ENCODE measurements at places on chromosomes 4 and X.

DNA sequence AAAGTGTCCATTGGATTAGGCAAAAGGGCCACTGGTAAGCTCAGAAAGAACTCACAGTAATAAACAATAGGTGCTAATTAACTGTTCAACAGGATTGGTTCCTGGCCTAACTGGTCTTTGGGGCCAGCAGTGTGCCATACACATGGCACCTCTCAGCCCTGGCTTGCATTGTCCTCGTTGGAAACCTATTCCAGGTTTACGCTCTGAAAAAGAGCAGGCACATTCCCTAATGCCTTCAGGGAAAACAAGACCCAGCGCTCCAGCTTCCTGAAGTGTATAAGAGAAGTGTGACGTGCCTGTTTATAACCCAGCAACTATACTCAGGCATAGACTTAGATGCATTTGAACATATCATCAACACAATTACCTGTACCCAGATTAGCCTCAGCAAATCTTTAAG lies 51.9 kb upstream of the RBM47 start:
- no peak for DNase-seq

DNA sequence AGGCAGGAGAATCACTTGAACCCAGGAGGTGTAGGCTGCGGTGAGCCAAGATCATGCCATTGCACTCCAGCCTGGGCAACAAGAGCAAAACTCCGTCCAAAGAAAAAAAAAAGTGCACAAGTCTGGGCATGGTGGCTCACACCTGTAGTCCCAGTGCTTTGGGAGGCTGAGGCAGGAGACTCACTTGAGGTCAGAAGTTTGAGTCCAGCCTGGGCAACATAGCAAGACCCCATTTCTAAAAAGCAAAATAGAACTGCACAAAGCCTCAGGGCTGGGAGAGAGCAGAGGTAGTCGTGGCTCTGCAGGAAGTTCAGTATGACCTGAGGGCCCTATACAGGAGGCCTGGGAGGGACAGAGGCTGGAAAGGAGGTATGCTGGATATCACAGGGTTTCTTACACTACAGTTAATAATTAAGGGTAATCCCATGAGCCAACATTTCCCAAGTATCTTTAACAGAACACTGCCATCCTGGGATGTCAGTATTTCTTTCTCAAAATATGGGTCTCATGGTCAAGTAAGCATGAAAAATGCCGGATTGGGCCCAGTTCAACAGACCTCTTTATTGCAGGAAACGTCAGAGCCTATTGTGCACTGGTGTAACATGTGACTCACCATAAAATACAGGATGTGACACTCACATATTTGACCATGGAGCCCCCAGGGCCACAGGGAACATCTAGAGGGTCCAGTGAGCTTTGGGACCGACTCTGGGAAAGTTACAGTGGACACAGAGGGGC lies 37.8 kb downstream of the ACSL1 start:
- no peak for DNase-seq

DNA sequence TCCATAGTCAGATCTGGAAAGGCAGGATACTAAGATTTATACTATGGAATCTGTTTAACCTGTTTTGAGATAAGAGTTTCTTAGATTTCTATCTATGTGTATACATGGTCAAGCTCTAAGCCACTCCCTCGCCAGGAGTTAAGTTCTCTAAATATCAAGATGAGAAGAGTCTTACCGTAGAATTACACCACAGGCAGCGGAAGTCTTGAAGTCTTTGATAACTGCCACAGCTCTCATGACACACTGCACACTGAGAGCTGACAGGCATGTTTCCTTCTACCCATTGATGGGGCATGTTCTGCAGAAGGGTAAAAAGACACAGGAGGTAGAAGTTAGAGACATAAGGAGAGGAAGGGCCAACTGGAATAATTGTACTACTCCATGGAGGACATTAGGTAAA lies 67.7 kb downstream of the DGKK start:
- no peak for DNase-seq

GRCh38 chr4:139973015-139973414 lies 181.0 kb downstream of the MAML3 start:
- no peak for DNase-seq

DNA sequence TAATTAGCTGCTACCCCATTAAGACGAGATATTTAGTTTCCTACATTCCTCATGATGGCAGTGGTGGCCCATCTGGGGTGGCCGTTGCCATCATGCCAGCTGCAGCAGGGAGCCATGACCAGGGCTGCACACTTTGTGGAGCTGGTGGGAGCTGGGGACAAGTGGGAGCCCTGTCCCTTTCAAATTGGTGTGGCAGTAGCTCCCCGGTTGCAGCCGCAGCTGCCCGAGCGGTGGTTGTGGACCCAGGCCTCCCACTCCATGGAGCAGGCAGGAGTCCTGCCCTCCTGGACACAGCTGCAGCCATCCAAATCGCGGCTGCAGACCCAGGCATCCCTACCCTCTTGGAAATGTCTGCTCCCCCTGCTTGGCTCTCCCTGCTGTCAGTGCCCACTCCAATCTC lies 9.3 kb upstream of the SYTL5 start:
- DNase-seq, result no peak

- DNase-seq, result no peak
These were observed 33.0 kb downstream of the GALNTL6 start for GRCh38 chr4:171846232-171846631.

DNA sequence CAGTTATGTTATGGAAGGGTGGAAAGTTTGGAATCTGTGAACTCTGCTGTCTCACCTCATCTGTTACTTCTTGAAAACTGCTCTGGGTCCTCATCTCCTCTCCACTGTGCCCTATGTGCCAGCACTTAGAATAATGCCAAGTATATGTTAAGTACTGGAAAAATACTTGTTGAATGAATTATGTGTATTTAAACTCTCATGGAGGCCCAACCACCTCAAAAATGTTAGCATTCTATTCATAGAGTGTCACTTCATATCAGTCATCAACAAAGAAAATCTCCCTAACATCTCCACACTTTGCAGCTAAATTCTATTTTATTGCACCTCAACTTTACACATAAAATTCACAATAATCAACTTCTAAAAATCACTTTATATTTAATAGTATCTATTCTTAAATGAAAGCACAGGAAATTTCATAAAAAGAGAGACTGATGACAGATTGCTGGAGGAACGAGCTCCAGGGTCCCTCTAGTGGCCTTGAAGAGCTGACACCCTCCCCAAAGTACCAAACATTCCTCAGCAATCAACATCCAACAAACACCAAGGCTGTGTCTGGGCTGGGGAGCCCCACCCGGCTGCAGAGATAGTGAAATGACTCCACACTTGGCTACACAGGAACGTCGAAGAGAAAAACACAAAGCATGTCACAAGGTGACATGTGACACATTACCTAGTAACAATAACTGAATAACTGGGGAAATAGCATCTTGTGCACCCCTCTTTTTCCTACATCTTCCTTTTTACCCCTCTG lies 45.8 kb downstream of the SLC39A8 start:
- DNase-seq, result no peak

DNA sequence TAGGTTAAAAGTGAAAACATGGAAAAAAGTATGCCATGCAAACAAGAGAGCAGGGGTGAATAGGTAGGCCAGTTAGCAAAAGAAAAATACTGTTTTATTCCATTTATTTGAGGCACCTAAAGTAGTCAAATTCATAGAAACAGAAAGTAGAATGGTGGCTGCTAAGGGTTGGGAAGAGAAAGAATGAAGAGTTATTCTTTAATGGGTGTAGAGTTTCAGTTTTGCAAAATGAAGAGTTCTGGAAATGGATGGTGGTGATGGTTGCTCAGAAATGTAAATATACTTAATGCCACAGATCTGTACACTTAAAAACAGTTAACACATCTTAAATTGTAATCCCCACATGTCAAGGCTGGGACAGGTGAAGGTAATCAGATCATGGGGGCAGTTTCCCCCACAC lies 29.7 kb downstream of the PARM1 start:
- no peak for DNase-seq

- no peak for DNase-seq
These were observed 4.9 kb downstream of the ZNF275 start for GRCh38 chrX:153338836-153339235.

DNA sequence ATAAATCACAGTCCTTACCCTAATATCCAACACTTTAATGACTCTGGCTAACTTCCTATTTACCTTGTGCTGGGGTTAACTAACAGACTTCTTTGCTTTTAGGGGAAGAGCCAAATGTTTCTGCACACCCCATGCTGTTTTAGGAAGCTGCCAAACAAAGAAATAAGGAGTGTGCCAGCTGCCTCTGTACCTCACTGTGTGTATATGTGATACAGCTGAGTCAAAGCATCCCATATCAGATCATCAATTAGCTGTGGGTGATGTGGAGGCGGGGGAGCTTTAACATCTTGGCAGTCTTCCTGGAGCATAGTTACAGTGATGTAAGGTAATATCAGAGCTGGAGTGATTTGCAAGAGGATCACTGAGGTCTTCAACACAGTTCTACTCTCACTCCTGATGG lies 95.4 kb downstream of the COL25A1 start:
- no peak for DNase-seq

- DNase-seq, result no peak
These were observed 5.5 kb upstream of the TMEM255A start for GRCh38 chrX:120316587-120317283.

DNA sequence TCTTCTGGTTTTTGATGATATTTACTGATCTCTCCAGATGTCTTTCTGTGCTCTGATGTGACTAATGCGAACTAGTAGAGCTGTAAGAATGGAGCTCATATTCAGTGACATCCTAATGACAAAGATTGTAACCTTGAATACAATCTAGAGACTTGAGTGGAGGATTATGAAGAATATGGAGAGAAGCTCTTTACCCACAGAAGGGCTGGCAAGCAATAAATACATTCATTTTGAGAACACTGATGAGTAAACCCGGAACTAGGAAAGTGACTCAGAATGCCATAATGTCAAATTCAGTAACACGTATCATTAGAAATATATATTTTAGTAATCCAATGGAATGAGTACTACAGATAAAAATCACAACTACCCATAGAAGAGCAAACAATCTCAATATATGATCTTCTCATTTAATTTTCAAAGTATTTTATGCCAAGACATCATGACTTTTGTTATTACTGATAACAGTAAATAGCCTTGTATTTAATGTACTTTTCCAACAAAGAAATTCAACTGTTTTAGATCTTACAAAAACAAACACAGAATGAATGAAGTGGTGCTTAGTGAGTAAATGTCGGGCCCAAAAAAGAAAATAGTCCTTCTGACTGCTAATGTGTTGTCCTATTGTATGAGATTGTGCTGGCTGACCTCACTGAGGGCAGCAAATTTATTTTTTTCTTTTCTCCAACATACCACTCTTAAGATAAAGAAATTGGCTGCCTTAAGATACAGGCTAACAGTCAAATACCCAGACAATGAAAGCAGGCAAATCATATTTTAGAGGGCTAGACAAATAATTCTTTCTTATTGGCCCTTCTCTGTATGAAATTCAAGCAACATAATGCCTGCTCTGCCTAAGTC lies 49.2 kb upstream of the HDAC8 start:
- DNase-seq, result no peak

DNA sequence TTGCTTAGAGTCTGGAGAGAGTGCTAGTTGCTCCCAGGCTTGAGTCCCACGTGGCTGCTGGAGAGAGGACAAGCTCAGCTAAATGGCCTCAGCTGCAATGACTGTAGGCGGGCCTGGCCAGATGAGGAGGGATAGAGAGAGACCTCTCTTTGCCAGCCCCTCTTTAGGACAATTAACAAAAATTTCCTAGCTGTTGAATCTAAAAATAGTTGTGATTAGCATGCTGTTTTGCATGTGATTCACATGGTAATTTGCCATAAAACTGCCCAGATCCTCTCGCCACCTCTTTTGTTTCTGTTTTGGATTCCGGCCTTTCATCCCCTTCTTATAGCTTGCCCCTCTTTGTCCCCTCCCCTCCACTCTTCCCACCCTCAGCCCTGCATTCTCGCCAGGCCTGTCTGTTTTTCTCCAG lies 28.9 kb upstream of the PRPS1 start:
- no peak for DNase-seq

DNA sequence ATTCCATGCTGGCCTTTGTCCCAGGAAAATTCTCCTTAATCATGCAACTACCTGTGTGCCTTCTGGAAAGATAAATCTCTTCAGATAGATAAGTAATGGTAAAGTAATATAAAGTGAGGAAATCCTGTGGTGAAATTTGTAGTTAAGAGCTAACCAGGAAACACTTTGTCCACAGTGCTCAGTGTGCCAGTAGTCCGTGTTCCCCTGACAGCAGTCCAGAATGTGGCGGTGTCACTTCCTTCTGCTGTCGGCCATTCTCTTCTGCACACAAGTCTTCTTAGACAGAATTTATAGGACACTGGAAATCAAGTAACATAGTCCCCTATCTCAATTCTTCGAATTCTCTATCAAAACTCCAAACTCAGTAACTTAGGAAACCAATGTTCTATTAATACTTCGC lies 5.7 kb upstream of the CXXC4 start:
- DNase-seq, result no peak

DNA sequence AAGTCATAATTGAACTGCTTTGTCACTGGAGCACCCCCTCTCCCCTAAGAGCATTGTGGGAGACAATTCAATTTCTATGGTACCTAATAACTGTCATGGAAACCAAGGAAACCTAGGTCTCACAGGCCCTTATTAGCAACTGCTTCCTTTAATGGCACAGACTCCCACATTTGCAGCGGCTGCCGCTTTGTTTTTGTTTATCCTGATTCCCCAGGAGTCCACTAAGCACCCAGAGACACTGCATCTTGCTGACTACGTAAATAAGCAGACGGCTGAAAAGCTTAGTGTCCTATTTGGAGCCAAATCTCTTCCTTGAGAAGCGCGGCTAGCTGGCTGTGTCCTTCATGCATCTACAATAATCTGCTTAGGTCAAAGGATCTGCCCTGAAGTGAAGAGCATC lies 494.4 kb downstream of the TMA16 start:
- DNase-seq, result no peak

GRCh38 chr4:14379183-14379582 lies 623.1 kb upstream of the CPEB2 start:
- no peak for DNase-seq

DNA sequence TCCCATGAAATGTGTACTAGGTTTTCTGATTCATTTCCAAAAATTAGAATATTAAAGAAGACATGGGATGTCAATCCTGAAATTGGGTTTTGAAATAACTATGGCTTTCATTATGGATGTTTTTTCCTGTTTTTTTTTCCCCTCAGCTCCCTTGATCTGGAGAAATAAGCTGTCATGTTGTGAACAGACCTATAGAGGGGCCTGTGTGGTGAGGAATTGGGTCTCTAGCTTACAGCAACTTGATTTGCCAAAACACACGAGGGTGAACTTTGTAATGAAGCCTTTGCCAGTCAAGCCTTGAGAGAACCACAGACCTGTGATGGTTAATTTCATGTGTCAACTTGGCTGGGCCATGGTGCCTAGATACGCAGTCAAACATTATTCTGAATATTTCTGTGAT lies 2413.6 kb downstream of the PCDH7 start:
- no peak for DNase-seq

DNA sequence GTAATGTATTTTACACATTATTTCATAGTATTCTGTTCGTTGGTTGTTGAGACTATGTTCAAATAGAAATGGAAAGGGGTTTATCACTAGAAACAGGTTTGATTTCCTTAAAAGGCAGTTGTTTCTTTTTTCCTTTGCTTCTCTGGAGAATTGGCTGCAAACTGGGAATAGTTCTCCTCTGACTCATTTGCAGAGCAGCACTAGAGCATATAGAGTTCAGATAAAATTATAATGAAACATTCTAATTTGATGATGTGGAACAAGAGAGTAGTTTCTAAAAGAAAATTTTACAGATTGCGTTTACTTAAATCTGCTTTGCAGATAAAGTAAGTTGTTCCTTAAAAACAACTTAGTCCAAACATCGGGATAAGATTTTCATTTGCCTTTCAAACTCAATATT lies 29.7 kb downstream of the SYNPO2 start:
- DNase-seq, result no peak

Measured in upper lobe of right lung (tissue), 1 donor.